H7 (cell line): ENCODE measurements at places on chromosomes 6 and 20. TPM values are rescaled to one million over a fixed set of nuclear protein-coding genes. Genes with fewer than 3 reads are reported as not detected.

DNA sequence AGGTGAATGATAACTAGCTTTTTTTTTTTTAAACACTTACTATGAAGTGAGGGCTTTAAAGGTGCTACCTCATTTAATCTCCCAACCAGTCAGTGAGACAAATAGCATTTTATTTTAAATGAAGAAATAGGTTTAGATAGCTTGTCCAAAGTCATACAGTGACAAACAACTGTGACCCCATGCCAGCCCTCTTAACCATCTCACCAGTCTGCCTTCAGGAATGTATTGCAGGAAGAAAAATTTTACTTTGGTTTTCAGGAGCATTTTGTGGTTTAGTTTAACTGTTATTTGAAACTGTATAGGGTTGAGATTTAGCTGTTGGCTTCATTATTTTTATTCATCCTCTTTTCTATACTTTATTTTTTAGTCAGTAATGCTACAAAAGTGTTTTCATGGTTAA is 18.6 kb downstream of the DSE start:
- DNase-seq, result no peak

- DNase-seq, result no peak
These were observed 80.3 kb downstream of the JARID2 start for GRCh38 chr6:15326067-15326614.

DNA sequence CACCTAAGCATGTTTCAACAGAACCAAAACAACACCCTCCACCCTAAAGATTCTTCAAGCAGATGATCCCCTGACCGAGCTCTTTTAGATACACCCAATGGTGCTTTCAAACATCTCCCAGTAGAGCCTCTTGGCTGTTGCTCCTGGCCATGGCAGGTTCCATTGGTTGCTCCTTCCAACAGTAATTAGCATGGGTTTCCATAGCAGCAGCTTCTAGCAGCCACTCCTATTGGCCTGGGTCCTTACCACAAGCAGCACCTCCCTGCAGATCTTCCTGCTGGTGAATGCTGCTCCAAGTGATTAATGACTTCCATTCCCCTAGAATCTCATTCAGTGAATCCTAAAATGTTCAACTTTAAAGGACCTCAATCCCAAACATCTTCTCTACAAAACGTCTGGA is 13.9 kb downstream of the CCN2 start:
- DNase-seq, result no peak

CPXM1 gene
- total RNA-seq, result 105 and 109 TPM in 2 replicates

GRCh38 chr20:44723391-44723790 is 8.2 kb downstream of the CCN5 start:
- DNase-seq, result no peak

- no peak for DNase-seq
These were observed 117.8 kb upstream of the NXT1 start for GRCh38 chr20:23232679-23233308.

SLC17A9 gene
- 32.6 and 41.4 TPM in 2 replicates for total RNA-seq

DNA sequence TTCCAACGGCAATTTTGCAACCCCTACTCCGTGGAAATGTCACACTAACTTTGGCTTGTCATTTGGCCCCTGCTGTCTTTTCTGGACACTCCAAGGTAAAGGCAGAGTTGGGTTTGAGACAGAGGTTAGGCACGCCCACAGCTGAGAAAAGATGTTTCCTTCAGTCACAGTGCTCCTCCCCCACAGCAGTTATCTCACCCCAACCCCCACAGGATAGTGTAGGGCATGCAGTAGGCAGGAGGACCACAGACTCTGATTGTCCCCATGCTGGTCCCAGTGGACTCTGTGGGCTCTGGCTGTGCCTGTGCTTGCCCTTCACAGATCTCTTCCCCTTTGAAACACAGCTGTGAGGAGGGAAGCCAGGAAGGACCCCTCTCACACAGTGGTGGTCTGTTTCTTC is 124.0 kb upstream of the CARMIL1 start:
- no peak for DNase-seq

TAPBP gene
- 27.9 and 30.6 TPM in 2 replicates for total RNA-seq
